ENCODE measurements at places on chromosomes 5 and 9.

DNA sequence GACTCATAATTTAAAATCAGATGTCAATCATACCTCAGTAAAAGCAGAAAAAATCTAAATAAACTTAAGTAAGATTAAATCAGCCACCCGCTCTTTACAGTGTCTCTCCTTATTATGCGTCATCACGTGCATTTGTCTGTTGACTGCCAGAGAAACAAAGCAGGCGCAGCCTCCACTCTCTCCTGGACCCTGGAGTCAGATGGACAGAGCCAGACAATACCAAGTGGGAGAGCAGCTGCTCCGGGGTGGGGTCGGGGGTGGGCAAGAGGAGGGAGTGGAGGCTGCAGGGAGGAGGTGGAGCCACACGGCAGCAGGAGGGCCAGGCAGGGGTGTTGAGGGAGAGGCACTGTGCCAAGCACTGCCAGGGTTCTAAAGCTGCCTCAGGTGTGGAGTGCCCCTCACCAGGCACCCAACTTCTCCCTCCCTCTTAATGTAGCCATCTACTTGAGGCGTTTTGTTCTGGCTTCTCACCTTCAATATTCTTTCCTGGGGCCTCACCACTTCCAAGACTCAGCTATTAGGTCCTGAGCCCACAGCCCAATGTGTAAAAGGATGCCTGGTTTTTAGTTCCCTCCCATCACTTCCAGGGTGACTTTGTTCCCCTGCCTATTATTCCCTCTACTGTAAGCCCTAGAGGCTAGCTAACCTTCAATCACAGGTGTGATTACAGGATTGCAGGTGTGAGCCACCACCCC, 96.3 kb downstream of the GLDC start:
- DNase-seq, result no peak

DNA sequence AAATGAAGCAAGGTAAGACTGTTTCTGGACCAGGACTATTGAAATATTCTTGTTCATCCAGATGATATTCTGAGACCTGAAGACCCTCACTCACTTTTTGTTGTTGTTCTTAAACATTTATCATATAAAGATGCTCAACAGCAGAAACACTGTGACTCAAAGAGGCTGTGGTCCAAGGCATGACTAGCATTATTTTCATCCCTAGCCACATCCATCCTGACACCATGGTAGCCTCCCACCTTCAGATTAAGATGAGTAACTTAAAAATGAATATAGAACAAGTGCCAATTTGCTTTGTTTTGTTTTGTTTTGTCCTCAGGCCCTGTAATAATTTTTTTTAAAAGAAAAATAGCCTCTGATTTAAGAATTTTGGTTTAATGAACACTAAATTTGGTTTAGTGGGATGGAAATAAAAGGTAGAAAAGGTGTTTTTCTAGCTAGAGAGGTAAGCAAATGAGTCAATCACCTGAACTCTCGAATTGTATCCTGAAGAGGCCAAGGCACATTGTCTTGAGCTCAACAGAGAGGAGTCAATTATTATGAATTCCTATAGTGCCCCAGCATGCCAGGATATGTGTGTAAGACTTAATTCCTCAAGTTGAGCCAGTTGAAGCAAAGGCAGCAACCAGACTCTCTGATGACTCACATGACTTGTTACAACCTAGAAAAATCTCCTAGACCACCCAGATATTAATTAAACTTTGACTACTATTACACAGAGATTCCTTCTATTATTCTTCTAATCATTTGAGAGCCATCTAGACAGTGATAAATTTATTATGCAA, 380.1 kb upstream of the TUSC1 start:
- DNase-seq, result no peak

DNA sequence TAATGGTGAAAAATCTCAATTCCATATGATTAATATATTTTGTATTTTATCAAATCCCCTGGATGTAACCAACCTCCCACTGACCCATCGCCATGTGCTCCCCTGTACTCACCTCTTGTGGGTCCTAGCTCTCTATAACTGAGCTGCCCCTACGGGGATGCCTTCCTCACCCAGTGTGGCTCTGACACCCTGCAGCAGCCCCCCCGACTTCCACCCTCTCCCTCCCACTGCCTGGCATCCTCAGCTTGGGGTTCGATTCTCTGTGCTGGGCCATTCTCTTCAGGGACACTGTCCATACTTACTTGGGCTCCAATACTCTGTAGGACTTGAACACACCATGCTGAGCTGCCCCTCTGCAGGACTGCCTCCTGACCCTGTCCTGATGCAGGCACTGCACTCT, 87.1 kb downstream of the PJA2 start:
- DNase-seq, result no peak

- peak; percentile 17 for DNase-seq
These were observed 34.1 kb downstream of the NEK6 start for GRCh38 chr9:124291801-124292396.

GRCh38 chr9:134962065-134962972, 44.6 kb upstream of the FCN1 start:
- no peak for DNase-seq

- no peak for DNase-seq
These were observed 98.7 kb downstream of the FANCC start for GRCh38 chr9:95218773-95219172.

DNA sequence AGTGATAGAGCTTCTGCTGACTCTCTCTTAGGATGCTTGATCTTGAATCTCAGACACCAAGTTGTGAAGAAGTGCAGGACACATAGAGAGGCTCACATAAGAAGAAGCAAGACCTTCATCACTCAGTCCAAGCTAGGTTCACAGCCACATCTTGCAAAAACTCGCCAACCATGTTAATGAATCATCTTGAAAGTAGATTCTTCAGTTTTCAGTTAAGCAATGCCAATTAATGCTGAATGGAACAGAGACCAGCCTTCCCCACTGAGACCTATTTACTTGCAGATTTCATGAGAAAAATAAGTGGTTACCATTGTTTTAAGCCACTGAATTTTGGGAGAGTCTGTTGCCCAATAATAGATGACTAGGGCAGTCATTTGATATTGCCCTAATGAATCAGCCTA, 217.7 kb upstream of the EDIL3 start:
- no peak for DNase-seq

DNA sequence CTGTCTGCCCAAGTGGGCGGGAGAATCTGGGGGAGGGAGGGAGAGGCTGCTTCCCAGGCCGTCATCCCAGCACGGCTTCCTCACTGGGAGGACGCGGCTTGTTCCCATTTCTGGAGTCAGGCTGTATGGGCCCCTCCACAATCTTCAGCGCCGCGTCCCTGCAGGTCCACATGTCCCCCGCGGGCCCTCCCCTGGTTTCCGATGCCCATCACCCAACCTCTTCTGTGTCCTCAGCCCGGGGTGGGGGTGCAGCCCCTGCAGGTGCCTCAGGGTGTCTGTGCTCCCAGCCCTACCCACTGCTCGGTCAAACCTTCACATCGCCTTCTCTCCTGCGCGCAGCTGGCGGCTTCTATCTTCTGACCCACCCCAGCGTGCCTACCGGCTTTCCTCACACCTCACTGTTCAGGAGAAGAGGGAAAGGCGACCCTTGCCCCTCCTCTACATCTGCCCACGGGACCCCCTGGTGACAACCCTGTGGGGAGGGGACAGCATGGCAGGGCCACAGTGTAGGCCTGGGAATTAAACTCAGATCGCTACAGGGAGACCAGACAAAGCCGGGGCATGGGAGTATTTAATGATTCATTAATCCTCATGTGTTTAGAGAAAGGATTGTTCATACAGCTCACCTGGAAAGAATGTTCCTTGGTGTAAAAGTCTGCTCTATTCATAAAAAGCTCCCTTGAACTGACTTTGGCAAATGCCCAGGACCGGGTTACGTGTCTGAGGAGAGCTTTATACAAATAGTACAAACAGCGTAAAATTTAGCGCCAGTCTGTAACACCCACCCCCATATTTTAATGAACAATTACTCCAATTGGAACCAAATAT, 145.1 kb downstream of the IRX1 start:
- DNase-seq, result no peak

DNA sequence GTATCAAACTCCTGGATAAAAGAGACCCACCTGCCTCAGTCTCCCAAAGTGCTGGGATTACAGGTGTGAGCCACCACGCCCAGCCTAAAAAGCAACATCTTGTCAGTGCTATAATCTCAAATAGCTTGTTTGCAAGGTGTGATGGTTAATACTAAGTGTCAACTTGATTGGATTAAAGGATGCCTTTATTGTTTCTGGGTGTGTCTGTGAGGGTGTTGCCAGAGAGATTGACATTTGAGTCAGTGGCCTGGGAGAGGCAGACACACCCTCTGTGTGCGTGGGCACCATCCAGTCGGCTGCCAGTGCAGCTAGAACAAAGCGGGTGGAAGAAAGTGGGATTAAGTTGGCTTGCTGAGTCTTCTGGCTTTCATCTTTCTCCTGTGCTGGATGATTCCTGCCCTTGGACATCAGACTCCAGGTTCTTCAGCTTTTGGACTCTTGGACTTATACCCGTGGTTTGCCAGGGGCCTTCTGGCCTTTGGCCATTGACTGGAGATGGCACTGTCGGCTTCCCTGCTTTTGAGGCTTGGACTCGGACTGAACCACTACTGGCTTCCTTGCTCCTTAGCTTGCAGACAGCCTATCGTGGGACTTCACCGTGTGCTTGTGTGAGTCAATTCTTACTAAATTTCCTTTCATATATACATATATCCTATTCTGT, 28.1 kb downstream of the TARS1 start:
- DNase-seq, result no peak

DNA sequence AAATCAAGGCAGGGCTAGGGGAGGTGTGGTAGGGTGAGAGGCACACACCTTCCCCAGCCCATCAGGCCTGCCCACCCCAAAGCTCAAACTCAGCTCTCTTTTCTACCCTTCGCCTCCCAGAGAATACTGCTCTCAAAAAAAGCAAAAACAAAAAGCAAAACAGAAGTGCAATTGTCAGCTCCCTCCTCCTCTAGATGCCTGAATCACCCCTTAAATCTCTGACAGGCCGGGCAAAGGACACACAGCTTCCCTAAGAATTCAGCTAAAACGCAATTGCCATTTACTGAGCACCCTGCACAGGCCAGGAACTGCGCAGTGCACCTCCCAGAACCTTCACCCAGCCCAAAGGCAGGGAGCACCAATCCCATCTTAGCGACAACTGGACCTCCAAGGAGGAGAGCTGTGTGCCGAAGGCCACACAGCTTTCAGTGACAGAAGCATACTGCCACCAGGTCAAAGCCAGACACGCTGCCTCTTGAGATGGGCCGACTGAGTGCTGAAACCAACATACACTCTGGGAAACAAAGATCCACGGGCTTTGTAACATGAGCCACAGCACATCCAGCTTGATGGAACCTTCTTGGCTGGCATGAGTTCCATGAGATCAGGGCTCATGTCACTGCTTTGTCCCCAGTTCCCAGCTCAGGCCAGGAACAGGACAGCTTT, 53.4 kb upstream of the STXBP1 start:
- DNase-seq, result no peak

DNA sequence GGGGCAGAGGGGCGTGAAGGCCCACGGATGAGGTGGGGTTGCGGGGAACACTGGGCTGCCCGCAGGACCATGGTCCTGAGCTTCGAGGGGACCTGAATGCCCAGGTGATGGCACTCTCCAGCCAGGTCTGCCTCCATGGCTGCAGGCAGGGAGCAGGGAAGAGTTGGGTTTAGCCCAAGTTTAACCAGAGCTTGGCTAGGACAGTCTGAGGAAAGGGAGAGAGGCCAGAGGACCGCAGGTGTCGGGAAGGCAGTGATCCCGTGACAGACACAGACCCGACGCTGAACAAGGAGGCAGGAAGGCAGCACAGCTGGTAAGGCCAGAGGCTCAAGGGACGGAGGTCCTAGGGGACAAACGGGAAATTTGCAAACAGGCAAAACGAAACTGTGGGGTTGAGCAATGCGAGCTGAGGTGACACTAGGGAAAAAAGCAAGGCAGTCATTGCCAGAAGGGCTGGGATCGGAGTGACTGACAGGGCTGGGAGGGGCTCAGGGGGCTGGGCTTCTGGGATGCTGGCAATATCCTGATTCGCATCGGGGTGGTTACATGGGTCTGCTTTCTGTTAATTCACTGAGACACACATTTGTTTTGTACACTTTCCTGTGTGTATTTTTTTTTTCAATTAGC, 25.0 kb downstream of the ARPC5L start:
- DNase-seq, result no peak

DNA sequence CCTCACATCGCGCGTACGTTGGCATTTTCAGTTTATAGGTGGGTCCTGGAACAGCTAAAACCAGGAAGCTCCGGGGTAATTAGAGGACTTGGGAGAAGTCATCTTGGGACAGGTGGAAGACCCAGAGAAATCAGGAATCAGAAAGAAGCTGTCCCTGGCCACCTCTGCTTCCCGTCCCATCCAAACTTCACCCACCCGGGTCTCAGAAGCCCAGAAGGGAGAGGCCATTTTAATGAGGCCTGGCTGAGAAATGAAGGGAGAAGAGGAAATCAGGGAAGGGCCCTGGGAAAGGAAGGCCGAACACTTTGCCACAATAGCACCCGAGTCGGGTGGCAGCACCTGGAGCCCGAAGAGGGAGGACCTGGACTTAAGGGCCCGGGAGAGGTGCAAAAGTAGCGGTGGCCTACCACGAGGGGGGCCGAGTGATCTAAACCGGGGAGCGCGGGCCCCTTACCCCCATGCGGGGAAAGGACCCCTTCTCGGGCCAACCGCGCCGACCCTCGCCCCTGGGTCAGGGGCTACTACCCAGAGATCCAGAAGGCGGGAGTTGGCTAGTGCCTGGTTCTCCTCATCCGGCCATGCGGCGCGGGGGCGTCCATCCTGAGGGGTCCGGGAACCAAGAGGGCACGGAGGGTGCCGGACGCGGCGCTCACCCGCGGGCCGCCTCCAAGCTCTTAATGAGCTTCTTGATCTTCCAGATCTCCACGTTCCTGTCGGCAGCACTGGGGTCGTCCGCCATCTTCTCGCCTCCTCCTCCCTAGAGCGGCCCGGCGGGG, 668 bp downstream of the ETF1 start:
- peak; percentile 57 for DNase-seq

Measured in CD8-positive, alpha-beta memory T cell (primary cell).